Effector CD8-positive, alpha-beta T cell (primary cell): ENCODE measurements at places on chromosomes 1 and 21.

- no peak for DNase-seq
These were observed 47.6 kb upstream of the RGS1 start for GRCh38 chr1:192527950-192528349.

DNA sequence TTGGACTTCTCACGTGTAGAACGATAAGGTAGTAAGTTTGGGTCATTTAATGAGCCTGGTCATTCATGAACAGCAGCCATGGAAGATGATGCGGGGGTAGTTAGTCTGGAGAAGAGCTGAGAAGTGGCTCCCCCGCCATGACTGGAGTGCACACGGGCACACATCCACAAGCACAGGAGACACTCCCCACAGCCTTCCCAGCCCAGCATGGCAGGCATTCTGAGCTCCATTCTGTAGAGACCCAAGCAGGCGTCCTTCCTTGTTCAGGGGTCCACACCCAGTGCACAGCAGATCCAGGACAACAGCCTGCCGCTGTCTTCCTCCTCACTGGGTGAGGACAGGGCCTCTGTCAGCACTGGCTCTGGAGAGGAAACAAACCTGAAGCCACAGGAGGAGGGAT, 57.0 kb downstream of the SCCPDH start:
- no peak for DNase-seq

- no peak for DNase-seq
These were observed 15.7 kb upstream of the PDXK start for GRCh38 chr21:43703035-43703880.

- no peak for DNase-seq
These were observed 56.8 kb downstream of the ZBTB17 start for GRCh38 chr1:15918962-15919715.

DNA sequence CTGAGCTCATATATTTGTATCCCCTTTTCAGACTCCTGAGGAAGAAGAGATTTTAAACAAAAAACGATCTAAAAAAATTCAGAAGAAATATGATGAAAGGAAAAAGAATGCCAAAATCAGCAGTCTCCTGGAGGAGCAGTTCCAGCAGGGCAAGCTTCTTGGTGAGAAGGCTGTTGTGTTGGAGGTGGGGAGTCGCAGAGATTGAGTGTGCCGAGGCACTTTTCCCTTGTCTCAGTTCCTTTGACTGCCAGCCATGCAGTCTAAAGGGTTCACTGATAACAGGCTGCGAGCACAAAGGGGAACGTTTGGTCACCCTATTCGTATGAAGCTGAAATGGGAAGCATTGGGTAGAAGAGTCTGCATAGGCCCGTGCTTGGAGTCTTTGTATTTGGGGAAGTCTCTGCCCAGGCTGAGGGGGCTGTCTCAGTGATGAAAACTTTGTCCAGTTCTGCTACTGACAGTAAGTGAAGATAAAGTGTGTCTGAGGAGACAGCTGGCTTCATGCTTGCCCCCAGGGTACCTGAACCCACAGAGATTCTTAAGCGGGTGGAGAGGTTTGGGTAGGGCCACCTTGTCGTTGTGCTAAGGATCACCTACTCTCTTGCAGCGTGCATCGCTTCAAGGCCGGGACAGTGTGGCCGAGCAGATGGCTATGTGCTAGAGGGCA, 2.8 kb downstream of the RPS8 start:
- DNase-seq: no peak

DNA sequence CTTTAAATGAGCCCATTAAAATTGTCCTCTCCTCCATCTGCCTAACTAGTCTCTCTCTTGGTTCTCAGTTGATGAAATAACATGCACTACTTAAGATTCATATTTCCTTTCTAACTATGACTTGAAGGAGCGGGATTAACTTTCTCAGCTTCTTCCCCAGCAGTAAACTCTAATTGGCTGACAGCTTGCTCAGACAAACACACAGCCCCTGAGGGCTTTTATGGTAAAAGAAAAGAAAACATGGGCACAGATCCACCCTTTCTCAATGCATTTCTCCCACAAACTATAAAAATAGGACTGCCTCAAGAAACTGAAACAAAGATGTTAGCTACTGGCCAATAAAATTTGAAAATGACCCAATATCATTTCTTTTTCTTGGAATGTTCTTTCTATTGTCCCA, 703.1 kb downstream of the ADGRL2 start:
- no peak for DNase-seq

- DNase-seq: no peak
These were observed at the start of gene CRYBG2 for GRCh38 chr1:26353976-26354820. CRYBG2 (minus strand) TSS chr1:26354130; CDS start chr1:26346657, 7,473 bp downstream.

DNA sequence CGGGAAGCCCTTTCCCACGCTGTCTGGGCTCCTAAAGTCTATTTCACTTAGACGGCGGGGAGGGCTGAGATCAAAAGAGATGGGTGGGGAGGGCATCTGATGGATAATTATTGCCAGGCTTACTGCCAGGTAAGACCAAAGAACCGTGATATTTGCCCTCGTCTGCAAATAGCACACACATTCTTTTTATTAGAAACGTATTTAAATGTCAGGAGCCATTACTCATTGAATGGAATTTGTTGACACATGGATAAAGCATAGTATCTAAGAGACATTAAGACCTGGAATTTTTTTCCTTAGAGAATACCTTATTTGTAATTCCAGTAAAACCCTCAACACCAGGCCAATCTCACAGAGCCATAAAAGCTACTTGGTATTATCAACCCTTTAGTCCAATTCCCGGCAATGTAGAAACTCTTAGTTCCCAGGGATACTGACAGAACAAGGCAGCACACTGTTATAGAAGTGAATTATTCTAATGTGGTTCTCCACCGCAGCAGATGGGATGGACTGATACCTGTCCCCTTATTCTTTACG, 10.6 kb downstream of the URB1 start:
- no peak for DNase-seq

DNA sequence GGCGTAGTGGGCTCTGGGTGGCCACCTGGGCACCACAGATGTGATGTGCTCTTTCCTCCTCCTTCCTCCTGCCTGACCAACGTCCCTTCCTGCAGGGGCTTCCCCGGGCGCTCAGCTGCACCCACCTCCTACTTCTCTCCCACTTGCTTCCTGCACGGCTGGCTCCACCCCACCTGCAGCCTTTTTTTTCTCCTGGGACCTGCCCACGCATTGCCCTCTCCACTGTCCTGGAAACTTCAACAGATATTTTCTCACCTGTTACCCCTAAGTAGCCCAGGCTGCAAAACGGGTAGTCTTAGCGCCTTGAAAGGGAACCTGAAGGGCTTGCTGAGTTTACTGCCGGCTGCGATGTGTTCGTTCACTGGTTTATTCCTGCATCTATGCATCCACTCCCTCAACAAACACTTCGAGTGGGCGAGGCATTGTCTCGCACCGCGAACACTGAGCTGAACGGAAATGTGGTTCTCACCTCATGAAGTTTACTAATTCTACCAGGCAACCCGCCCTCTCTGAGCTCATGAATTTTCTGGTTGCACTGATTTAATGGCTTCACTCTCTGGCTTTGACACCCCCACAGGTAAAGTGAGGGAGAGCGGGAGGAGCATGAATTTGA, 23.6 kb downstream of the ZBTB18 start:
- peak; percentile 43 for DNase-seq

- DNase-seq: peak; percentile 71
These were observed 12.6 kb downstream of the ZC3H12A start for GRCh38 chr1:37486680-37487618.

- DNase-seq: no peak
These were observed 3.9 kb downstream of the PGD start for GRCh38 chr1:10402729-10403274.

DNA sequence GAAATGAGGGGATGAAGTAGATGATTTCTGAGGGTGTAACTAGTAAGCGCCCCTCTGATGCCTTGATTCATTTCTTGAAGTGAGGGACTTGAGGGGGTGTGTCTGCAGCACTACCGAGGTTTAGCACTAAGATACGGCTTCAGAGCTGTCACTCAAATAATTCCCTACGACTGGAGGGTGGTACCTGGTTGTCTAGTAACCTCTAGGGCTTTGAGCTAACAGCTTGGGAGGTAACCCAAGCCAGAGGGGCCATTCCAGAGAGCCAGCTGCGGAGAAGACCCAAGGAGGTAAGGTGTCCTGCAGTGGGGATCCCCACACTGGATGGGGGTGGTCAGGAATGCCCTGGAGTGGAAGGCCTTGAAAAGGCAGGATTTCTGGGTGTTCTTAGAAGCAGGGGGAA, at the start of gene TTC24:
Gene TTC24 (plus strand): TSS at position 252 of the 400 bp plus-strand sequence. CDS start 1,642 bp downstream, outside the sequence.
- no peak for DNase-seq
